Kidney epithelial cell (primary cell): ENCODE measurements at places on chromosomes 6 and 20.

- no peak for DNase-seq
Observed at GRCh38 chr6:56692523-56693245, 50.0 kb upstream of the DST start.

GRCh38 chr20:57458400-57459160 is 66.4 kb downstream of the CTCFL start:
- DNase-seq: no peak

DNA sequence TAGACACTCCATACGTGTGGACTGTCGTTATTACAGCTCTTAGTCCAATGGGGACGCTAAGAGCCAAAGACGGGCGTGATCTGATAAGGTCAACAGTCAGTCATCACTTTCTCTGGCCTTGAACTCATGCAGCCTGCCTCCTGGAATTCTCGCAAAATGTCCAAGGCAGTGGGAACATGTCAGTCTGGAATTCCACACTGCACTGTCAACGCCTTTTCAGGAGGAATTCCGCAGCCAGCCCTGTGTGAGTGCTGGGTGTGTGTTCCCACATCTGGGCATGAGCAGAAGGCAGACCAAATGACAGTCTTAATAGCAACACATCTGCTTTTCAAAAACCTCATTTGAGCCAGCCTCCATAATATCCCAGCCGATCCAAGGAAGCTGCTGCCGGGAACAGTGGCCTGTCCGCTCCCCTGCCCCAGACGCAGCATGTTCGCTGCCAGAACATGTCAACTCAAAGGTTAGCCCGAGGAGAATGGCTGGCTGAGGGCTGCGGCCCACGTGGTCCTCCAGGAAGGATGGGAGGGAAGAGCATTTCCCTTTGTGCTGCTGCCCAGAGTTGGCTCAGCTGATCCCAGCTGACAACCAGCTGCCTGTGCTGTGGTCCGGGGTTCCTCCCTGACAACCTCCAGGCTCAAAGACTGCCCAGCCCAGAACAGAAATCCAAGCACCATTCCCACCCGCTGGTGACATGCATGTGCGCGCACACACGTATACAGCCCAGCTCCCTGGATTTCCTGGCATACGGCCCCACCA is 103.1 kb downstream of the SULF2 start:
- DNase-seq: no peak

GRCh38 chr6:153016846-153017245 is 14.3 kb upstream of the MTRF1L start:
- no peak for DNase-seq

GRCh38 chr6:91575032-91575431 is 988.2 kb upstream of the MAP3K7 start:
- DNase-seq: peak; percentile 28

DNA sequence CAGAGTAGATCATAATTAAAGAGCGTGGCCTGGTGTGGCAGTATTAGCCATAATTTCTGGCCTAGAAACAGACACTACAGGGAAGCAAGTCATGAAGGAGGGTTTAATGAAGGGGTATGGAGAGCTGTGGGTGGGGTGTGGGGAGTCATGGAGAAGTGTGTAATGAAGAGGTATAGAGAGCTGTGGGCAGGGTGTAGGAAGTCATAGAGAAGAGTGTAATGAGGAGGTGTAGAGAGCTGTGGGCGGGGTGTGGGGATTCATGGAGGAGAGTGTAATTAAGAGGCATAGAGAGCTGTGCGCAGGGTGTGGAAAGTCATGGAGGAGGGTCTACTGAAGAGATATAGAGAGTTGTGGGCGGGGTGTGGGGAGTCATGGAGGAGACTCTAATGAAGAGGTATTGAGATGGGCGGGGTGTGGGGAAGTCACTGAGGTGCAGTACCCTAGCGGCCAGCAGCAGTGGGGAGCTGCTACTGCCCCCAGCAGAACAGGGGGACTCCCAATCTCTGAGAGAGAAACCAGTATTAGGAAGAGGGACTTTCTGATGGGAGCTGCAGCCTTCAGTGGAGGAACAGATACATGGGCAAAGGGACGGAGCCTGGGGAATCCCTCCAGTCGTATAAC is 145.4 kb upstream of the FOXA2 start:
- DNase-seq: no peak

DNA sequence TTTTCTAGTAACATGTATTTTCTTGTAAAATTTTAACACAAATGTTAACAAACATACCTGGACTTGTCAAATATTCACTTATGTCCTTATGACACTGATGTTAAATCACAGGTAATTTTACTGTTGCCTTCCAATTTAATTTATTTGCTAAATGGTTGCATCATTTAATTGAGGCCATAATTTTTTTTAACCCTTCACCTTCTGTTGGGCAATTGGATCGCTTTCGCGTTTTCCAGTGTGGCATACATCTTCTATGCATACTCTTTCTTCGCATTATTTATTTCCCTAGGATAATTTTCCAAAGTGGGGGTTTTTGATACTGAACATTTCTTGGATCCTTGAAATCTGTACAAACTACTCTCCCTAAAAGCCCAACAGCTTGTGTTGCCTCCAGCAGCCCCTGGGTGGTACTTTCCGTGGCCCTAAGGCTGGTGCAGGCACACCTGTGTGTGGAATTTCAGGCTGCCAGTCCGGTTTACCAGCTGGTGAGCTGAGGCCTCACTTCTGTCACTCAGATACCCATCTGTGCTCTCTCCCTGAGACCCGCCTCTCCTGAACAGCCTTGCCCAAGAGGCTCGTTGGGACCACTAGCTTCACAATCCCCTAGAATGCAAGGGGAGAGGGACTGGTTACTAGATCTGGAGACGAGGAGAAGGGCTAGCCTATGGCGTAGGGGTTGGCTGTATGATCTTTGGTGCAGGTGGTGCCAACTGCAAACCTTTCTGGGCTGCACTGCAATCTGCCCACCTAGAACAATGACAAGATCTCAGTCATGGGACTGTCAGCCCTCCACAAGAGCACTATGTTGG is 11.2 kb upstream of the C20orf144 start:
- DNase-seq: no peak

GRCh38 chr6:90403489-90404381 is 107.1 kb upstream of the BACH2 start:
- DNase-seq: peak; percentile 38

DNA sequence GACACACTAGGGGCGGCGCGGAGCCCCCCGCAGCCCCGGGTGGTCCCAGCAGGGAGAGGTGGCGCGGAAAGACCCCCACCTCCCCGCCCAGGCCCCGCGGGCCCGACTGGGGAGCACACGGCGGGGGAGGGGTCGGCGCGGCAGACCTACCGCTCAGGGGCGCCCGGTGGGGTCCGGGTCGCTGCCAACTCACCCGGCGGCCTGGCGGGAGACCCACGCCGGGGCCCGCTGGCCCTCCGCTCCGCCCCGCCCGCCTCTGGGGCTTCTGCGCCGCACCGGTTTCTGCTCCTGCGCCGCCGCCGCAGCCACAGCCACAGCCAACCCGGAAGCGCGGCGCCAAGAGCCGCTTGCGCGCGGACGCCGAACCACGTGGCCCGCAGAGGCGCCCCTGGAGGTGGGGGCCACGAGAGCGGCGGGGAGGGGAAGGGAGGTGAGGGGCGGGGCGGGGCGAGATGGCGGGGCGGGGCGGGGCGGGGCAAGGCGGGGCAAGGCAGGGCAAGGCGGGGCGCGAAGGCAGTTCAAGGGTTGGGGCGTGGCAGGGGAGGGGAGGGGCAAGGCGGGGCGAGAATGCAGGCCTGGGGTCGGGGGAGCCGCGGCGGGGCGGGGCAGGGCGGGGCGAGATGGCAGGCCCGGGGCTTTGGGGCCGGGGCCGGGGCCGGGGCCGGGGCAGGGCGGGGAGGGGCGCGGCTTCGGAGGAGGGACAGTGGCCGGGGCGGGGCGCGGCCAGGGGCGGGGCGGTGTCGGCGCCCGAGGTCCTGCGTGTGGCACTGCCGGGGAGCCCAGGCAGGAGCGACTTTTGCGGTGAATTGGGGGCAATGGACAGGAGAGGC is at the start of gene ZBTB24:
TSS of gene ZBTB24 (minus strand) at position 315 of the 830 bp plus-strand sequence. CDS start 1,193 bp downstream, outside the sequence.
- peak; percentile 34 for DNase-seq

- no peak for DNase-seq
Observed at GRCh38 chr20:5550733-5551529, 199.3 kb upstream of the SHLD1 start.

DNA sequence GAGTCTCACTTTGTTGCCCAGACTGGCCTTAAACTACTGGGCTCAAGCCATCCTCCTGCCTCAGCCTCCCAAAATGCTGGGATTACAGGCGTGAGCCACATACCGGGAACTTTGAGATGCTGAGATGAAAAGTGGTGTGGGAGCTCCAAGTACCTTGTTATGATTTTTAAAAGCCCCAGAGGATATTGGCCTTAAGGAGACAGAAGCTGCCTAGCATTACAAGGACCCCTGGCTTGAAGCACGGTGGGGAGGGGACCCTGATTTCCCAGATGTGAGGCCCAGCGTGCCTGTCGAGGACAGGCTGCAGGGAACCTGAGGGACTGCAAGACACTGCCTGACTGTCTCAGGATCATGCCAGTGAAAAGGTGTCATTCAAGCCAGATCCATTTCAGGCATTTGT is 75.3 kb upstream of the TIAM2 start:
- DNase-seq: no peak

- no peak for DNase-seq
Observed at GRCh38 chr6:139367810-139368351, 6.6 kb downstream of the CITED2 start.

- peak; percentile 81 for DNase-seq
Observed at GRCh38 chr6:31907158-31907813, 5.4 kb upstream of the ZBTB12 start.

GRCh38 chr20:23270382-23270911 is 80.1 kb upstream of the NXT1 start:
- peak; percentile 65 for DNase-seq

DNA sequence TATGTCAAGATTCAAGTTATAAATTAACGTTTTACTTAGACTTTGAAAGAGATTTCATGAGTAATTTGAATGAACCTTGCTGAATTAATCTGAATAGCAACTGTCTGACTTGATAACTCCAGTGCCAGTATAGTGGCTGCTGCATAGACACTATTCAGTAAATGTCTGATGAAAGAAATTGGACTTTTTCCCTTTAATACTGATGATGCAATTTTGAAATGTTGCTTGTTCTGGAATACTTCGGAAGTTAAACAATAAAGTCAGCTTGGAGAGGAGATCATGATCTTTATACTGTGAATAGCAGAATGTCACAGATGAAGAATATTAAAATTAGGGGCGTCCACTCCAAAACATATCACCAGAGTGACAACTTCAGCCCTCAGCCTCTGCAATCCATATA is 3.6 kb upstream of the PGBD1 start:
- no peak for DNase-seq

DNA sequence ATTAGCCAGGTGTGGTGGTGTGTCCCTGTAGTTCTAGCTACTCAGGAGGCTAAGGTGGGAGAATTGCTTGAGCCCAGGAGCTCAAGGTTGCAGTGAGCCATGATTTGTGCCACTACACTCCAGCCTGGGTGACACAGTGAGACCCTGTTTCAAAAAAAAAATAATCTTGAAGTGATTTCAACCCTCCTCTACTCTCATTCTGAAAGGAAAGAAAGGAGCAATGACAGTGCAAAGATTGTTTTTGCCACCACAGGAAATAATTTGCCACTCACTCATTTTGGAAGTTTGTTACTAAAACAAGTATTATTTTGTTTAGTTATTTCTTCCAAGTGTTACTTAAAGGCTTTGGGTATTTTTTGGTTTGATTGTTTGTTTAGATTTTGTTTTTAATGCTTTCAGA is 45.6 kb downstream of the BLTP3A start:
- DNase-seq: no peak

DNA sequence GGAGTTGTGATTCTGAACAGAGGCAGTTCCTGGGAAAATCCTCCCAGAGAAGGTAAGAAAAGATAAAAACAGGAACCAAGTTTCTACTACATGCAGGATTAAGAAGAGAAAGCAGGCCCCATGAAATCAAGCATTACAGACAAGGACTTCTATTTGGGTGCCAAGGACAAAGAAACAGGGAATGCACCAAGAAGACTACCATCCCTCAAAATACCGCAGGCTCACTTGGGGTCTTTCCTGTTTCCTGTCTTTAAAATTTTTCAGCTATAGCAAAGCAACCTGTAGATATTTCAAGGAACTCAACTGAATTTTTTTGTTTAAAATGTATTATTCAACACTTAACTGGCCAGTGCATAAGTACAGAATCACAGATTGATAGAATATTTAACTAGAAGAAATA is 107.5 kb downstream of the THEMIS start:
- no peak for DNase-seq

- no peak for DNase-seq
Observed at GRCh38 chr6:156383059-156383458, 394.1 kb upstream of the ARID1B start.

- DNase-seq: peak; percentile 28
Observed at GRCh38 chr20:23203951-23204730, 118.0 kb upstream of the CD93 start.

- DNase-seq: no peak
Observed at GRCh38 chr6:46746696-46747095, at the start of gene ANKRD66. Gene ANKRD66, plus strand, starts transcription at chr6:46746933. Its CDS starts 5,016 bp downstream, at chr6:46751949.

DNA sequence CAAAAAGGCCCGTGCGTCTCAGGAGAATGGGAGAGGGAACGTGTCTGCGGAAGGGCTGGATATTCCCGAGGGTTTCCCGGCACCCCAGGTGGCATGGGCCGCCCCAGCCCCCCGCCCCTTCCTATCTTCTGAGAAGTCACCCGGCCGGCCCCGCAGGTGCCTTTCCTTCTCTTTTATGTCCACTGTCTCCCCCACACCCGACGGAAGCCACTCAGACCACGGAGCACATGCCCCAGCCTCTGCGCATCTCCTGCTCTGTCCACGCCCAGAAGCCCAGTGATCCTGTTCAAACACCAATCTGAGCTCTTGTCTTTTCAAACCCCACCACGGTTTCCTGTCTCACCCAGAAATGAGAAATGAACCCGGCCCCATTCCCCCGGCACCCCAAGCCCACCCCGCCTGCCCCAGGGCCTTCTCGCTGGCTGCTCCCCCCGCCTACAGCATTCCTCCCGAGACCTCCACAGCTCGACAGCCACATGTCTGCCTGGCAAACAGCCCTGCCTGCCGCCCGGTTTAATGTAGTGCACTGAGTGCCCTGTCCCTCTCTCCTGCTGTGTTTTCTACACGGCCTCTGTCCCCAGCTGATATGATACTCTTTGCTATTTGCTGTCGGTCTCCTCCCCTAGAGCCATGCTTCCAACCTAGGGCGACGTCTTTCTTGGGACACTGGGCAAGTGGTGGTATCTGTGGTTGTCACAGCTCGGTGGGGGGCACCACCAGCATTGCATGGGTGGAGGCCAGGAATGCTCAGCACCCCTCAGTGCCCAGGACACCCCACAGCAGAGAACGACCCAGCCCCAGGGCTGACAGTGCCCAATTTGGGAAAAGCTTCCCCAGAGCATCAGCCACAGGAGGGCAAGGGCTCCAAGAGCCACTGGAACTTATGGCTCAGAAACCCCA is 182.7 kb downstream of the TAF4 start:
- DNase-seq: no peak
